ENCODE measurements at places on chromosomes 13 and 19. TPM values are rescaled to one million over a fixed set of nuclear protein-coding genes. Genes with fewer than 3 reads are reported as not detected.

GRCh38 chr19:10315335-10316214 lies at the start of gene FDX2:
TSS of gene FDX2 (minus strand) at chr19:10316015. CDS start at chr19:10315996, 19 bp downstream.
- peaks cover 17% of the 10 kb centered on the region for H3K36me3 ChIP-seq
- H3K27me3 ChIP-seq: no peaks in the 10 kb centered on the region
- peak within 1 kb of the TSS; percentile 83 for H3K27ac ChIP-seq
- H3K4me3 ChIP-seq: peak within 1 kb of the TSS; percentile 89
- peak; percentile 94 for DNase-seq

Gene U2AF1L4
- total RNA-seq: 41.8 TPM

Gene CEACAM19
- total RNA-seq: 0.27 TPM

GRCh38 chr19:14673088-14673487 lies 1.6 kb downstream of the ADGRE3 start:
- no peak overlapping the region for H3K4me3 ChIP-seq
- no peaks in the 10 kb centered on the region for H3K36me3 ChIP-seq
- H3K27ac ChIP-seq: no peak overlapping the region
- H3K4me1 ChIP-seq: peaks cover under 1% of the 10 kb centered on the region
- no peak for DNase-seq

- H3K27ac ChIP-seq: no peak overlapping the region
- DNase-seq: no peak
- H3K4me3 ChIP-seq: no peak overlapping the region
Observed at GRCh38 chr13:58620176-58620575, 988.6 kb downstream of the PCDH17 start.

DNA sequence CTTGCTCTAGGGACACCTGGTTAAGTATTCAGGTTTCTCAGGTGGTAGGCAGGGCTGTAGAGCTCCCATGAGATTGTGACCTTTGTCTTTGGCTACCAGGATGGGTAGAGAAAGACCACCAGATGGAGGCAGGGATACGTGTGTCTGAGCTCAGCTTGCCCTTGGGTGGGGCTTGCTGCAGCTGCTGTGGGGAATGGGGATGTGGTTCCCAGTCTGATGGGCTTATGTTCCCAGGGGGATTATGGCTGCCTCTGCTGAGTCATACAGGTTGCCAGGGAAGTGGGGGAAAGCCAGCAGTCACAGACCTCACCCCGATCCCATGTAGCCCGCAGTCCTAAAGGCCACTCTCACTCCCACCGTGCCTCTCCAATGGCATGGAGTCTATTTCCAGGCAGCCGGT lies 659.9 kb upstream of the KLF12 start:
- peaks cover 18% of the 10 kb centered on the region for H3K27me3 ChIP-seq
- no peak for DNase-seq
- no peaks in the 10 kb centered on the region for H3K4me1 ChIP-seq
- H3K27ac ChIP-seq: no peak overlapping the region
- no peaks in the 10 kb centered on the region for H3K36me3 ChIP-seq

DNA sequence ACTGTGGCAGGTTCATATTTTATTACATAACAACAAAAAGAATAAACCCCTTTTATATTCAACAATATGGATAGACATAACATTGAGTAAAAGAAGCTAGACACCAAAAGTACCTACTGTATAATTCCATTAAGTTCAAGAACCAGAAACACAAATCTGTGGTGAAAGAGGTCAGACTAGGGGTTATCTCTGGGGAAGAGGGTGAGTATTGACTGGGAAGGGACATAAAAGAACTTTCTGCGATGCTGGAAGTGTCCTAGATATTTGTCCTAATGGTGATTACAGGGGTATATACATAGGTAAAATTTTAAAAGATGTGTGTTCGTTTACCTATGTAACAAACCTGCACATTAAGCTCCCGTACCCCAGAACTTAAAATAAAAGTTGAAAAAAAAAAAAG lies 103.0 kb downstream of the SUCLA2 start:
- no peaks in the 10 kb centered on the region for H3K27me3 ChIP-seq
- no peak for DNase-seq
- no peaks in the 10 kb centered on the region for H3K4me1 ChIP-seq

GRCh38 chr13:98942997-98943396 lies 34.9 kb downstream of the DOCK9 start:
- H3K27me3 ChIP-seq: no peaks in the 10 kb centered on the region
- no peak overlapping the region for H3K4me3 ChIP-seq
- H3K4me1 ChIP-seq: peaks cover 31% of the 10 kb centered on the region
- no peak for DNase-seq

DNA sequence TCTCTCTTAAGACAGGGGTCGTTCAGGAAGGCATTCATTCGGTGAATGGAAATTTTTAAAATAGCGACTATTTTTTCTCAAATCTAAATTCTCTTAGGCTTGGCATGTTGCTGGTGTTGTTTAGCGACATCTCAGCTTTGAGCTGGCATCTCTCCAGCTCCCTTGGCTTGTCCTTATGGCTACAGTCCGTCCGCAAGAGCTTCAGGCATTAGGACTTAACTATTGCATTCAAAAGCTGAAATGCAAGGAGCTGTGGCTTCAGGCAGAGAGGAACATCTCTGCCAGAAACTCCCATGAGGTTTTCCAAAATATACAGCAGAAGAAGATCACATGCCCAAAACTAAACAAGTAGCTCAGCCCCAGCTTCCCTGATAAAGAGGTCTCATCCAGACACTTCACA lies 578.5 kb downstream of the EFNB2 start:
- H3K4me3 ChIP-seq: no peak overlapping the region
- H3K27me3 ChIP-seq: no peaks in the 10 kb centered on the region
- H3K27ac ChIP-seq: no peak overlapping the region
- H3K4me1 ChIP-seq: no peaks in the 10 kb centered on the region
- no peaks in the 10 kb centered on the region for H3K36me3 ChIP-seq

Gene PRODH2
- total RNA-seq: not detected

- no peak for DNase-seq
- no peak overlapping the region for H3K4me3 ChIP-seq
- H3K27me3 ChIP-seq: no peaks in the 10 kb centered on the region
- no peak overlapping the region for H3K27ac ChIP-seq
Observed at GRCh38 chr13:44498969-44499368, 77.2 kb downstream of the TSC22D1 start.

DNA sequence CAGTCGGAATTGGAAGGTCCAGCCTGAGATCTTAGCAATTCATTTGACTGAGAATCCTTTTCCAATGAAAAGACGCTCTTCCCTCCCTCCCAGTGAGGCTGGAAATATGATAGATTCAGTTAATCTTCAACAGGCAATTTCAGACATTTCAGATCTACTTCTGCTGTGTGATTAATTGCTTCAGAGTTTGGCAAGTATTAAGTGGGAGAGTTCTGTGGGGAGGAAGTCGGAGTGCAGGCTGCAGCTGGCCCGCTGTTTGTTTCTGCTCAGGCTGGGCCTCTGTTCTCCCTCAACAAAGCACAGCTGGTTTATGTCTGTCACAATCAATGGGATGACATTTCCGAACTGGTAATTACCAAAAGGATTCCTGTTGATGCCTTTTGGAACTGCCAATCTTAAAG lies 178.2 kb downstream of the NDFIP2 start:
- no peaks in the 10 kb centered on the region for H3K4me1 ChIP-seq
- DNase-seq: no peak
- no peaks in the 10 kb centered on the region for H3K36me3 ChIP-seq
- H3K4me3 ChIP-seq: no peak overlapping the region
- peaks cover 12% of the 10 kb centered on the region for H3K27me3 ChIP-seq
- H3K27ac ChIP-seq: no peak overlapping the region

Gene KLK8
- not detected for total RNA-seq

Gene METTL21C
- not detected for total RNA-seq

DNA sequence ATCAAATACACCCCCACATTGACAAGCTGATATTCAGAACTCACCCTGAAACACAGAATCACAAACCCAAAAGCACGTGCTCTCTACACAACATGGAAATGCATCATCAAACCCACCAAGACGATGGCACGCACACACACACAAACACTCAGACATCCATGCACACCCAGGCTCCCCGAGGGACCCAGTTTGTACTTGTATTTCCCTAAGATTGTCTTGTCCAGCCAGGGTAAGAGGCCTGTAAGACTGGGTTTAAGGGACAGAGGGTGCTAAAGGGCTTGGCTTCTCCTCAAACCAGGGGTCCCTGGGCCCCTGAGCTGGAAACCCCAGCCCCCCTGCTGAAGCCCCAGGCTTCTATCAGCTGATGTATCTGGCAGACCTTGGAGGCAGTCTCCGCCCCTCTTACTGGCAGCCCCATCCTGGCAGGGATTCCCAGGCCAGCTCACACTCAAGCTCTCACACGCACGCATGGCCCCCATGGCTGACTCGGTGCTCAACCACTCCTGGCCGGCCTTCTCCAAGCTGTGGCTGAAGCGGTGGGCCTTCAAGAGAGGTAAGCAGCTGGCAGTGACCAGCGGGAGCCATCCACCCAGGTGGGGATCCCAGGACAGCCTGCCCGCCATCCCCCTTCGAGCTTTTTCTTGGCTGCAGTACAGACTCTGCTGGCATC lies 6.5 kb downstream of the ARHGEF18 start:
- peaks cover 24% of the 10 kb centered on the region for H3K36me3 ChIP-seq
- H3K27ac ChIP-seq: no peak overlapping the region
- peaks cover 49% of the 10 kb centered on the region for H3K4me1 ChIP-seq
- H3K4me3 ChIP-seq: no peak overlapping the region
- no peaks in the 10 kb centered on the region for H3K27me3 ChIP-seq

DNA sequence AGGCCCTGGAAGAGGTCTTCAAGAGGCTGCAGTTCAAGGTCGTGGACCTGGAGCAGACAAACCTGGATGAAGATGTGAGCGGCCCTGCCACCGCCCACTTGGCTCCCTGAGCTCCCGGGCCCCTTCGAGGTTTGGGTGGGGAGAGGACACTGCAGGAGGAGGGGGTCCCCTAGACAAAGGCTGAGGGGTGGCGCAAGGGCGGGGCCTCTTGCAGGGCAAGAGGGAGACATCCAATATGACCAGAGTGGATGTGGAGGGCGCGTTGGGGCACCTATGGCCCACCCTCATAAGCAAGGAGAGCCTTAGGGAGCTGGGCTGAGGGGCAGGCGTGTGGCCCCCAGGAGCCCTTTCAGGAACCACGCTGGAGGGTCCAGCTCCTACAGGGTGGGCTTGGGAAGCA lies 20.2 kb downstream of the NKPD1 start:
- H3K4me3 ChIP-seq: no peak overlapping the region
- DNase-seq: no peak
- H3K27me3 ChIP-seq: no peaks in the 10 kb centered on the region

- no peak overlapping the region for H3K27ac ChIP-seq
- H3K27me3 ChIP-seq: no peaks in the 10 kb centered on the region
- DNase-seq: no peak
- H3K4me1 ChIP-seq: no peaks in the 10 kb centered on the region
- no peak overlapping the region for H3K4me3 ChIP-seq
Observed at GRCh38 chr13:31234729-31235128, 35.0 kb downstream of the B3GLCT start.

Gene PLVAP
- total RNA-seq: not detected

DNA sequence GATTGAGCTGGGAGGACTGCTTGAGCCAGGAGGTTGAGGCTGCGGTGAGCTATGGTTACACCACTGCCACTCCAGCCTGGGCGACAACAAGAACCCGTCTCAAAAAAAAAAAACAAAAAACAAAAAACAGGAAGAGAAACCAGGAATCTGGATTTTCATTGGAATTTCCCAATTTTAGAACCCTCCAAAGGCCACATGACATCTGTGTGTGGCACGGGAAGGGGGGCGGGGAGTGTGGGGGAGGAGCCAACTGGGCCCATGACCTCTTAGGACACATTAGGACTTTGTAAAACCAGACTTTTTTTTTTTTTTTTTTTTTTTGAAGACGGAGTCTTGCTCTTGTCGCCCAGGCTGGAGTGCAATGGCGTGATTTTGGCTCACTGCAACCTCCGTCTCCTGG lies 21.2 kb upstream of the MYDGF start:
- no peak for DNase-seq
- H3K27me3 ChIP-seq: no peaks in the 10 kb centered on the region
- H3K27ac ChIP-seq: no peak overlapping the region
- peaks cover 21% of the 10 kb centered on the region for H3K36me3 ChIP-seq
- H3K4me1 ChIP-seq: no peaks in the 10 kb centered on the region
- H3K4me3 ChIP-seq: no peak overlapping the region

DNA sequence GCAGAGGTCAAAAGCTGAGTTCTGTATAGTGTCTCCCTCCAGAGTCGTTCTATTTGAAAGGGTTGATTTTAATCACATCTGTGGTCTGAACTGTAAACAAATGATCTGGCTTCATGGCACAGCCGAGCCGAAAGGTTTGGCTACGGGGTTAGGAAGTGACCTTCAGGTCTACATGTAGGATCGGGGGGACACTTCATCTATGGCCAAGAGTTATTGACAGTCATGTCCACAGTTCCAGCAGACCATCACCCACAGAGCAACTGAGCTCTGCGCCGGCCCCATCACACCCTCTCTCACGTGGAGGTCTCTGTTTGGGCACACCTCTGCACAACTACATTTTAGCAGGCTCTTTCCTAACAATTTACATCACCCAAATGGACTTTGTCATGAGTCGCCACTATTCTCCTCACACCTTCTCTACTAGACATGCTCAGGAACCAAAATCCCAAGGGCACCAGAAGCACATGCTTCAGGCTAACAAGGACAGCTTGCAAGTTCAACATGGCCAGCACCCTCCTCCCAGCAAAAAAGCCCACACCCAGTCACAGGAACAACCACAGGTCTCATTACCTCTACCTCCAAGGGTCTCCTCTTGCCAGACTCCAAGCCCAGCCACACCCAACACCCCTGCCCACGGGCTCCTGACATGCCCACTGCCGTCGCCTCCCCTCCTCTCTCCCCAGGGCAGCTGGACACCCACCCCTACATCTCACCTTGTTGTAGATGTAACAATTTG lies 36.1 kb upstream of the EPHX3 start:
- H3K27me3 ChIP-seq: no peaks in the 10 kb centered on the region
- DNase-seq: no peak
- H3K4me3 ChIP-seq: no peak overlapping the region
- no peak overlapping the region for H3K27ac ChIP-seq
- H3K4me1 ChIP-seq: peaks cover 10% of the 10 kb centered on the region
- peaks cover 37% of the 10 kb centered on the region for H3K36me3 ChIP-seq

- H3K27me3 ChIP-seq: no peaks in the 10 kb centered on the region
- no peak for DNase-seq
- no peak overlapping the region for H3K4me3 ChIP-seq
- no peak overlapping the region for H3K27ac ChIP-seq
- H3K36me3 ChIP-seq: peaks cover 28% of the 10 kb centered on the region
Observed at GRCh38 chr13:99327126-99327525, 19.9 kb upstream of the GPR183 start.

- no peaks in the 10 kb centered on the region for H3K36me3 ChIP-seq
- no peak for DNase-seq
- H3K4me3 ChIP-seq: no peak overlapping the region
- H3K27ac ChIP-seq: no peak overlapping the region
Observed at GRCh38 chr13:42337808-42338600, 66.1 kb downstream of the AKAP11 start.

Gene CD33
- total RNA-seq: 0.69 TPM

Measured in activated naive CD4-positive, alpha-beta T cell treated with anti-CD3 and anti-CD28 coated beads for 36 hours (primary cell).